ENCODE measurements at places on chromosomes 1 and 21. TPM values are rescaled to one million over a fixed set of nuclear protein-coding genes. Genes with fewer than 3 reads are reported as not detected.

- H3K4me3 ChIP-seq, result no peak overlapping the region
- peaks cover 16% of the 10 kb centered on the region for H3K4me1 ChIP-seq
- no peak for DNase-seq
- H3K27ac ChIP-seq, result no peak overlapping the region
- no peaks in the 10 kb centered on the region for H3K36me3 ChIP-seq
- no peaks in the 10 kb centered on the region for H3K27me3 ChIP-seq
Measured at GRCh38 chr1:115594600-115594999, 47.2 kb upstream of the VANGL1 start.

DNA sequence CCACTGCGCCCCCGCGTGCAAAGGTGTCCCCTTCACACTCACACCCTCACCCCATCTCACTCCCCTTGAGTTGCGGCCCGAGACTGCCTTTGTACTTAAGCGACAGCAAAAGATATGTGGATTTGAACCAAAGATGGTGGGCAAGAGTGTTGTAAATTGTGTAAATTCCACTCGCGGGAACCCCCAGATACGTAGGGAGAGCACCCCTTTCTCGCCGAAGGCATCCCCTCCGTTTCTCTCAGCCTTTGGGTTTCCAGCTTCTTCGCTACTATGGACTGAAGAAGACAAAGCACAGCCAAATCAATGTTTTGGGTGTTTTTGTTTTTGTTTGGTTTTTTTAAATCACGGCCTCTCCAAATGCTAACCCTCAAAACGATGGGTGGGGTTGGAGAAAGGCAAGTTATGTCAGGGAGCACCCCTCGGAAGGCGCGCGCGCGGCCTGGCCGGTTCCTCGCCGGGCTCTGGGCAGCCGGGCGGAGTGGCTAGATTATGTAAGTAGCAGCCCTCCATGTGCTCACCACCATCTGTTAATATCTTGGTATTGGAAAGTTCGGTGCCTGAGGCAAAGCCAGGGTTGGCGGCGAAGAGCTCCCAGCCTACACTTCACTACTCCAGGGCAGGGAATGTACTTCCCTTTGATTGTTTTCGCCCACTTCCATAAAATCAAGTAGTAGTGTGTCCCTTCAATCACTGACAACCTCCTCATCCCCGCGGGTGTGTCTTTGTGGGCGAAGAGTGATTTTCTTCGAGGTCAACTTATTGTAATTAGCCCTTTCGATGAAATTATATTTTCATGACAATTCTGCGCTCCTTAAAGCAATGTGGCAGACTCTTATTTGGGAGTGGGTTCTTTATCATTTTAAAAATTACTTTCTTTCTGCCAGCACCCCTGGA is 4.0 kb upstream of the PROX1 start:
- no peak for DNase-seq
- H3K4me3 ChIP-seq, result peak overlapping the region; percentile 40
- peaks cover 80% of the 10 kb centered on the region for H3K27me3 ChIP-seq
- peaks cover 41% of the 10 kb centered on the region for H3K4me1 ChIP-seq
- peaks cover 2% of the 10 kb centered on the region for H3K36me3 ChIP-seq
- no peak overlapping the region for H3K27ac ChIP-seq

DNA sequence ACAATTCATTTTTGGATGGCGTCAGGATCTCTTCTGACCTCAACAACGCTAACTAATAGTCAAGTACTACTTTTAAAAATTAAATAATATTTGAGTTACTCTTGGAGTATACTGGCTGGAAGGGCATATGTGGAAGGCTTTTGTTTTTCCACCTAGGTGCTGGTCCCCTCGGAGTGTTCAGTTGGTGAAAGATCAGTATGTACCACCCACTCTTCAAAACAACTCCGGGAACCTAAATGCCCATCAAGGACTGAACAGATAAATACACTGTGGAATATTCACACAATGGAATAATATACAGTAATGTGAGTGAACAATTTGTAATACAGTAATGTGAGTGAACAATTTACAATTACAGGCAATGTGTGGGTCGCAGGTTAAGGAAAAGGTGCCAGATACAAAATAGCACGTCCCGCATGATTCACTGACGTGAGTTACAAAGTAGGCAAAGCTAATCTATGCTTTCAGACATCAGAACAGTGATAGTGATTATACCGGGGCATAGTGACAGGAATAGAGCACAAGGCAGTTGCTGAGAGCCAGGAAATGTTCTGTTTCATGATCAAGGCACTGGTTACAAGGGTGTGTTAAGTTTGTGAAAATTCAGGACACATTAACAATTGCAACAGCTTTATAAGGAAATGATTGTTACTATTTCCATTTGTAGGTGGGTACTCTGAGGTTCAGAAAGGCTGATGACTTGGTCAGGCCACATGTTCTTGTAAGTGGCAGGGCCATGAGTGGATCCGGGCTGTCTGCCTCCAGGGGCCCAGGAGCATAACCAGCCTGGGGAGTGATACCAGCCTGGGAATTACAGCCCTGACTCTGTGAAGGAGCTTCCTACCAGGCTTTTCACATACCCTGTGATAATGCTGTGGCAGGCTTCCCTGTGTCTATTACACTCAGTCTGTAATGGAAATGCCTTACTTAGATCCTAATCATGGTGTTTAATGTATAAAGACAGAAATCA is 59.3 kb upstream of the ABCD3 start:
- no peaks in the 10 kb centered on the region for H3K27me3 ChIP-seq
- no peaks in the 10 kb centered on the region for H3K4me1 ChIP-seq
- H3K36me3 ChIP-seq, result no peaks in the 10 kb centered on the region
- no peak for DNase-seq

DNA sequence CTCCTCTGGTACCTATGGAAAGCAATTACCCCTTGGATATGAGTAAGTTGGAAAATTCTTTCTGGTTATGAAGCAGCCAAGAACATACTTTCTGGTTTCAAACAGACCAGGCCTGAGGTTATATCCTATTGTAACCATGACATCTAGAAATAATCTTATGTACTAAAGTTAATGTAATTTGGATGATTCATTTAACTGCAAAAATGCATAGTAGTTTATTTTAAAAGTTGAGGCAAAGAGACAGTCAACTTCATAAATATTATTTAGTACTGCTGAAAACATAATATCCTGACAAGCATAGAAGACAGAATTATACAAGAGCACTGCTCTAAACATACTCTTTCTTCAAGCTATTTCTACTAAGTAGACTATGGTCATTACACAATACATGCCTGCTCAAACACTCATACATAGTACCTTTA is 25.5 kb downstream of the ODF2L start:
- no peak overlapping the region for H3K27ac ChIP-seq
- H3K4me1 ChIP-seq, result no peaks in the 10 kb centered on the region
- no peak for DNase-seq
- peaks cover 3% of the 10 kb centered on the region for H3K36me3 ChIP-seq
- no peaks in the 10 kb centered on the region for H3K27me3 ChIP-seq

OR2L3 gene
- 0.79 TPM for total RNA-seq

SPRR2E gene
- not detected for total RNA-seq

ROR1 gene
- total RNA-seq, result 16.5 TPM
